Muscle of leg (tissue), 16 donors: ENCODE measurements at places on chromosomes 3 and 15. TPM values are rescaled to one million over a fixed set of nuclear protein-coding genes. Genes with fewer than 3 reads are reported as not detected.

The MGLL gene
- polyA plus RNA-seq: 18.6 TPM

The BCHE gene
- 72.5 TPM for polyA plus RNA-seq

The IREB2 gene
- 41.9 TPM for polyA plus RNA-seq

The TTLL13 gene
- polyA plus RNA-seq: 0.36 TPM

The DAZL gene
- not detected for polyA plus RNA-seq

The ECE2 gene
- polyA plus RNA-seq: not detected

The CCR9 gene
- not detected for polyA plus RNA-seq

The CTXN2 gene
- not detected for polyA plus RNA-seq

The SKOR1 gene
- 0.43 TPM for polyA plus RNA-seq

The AAGAB gene
- 18.2 TPM for polyA plus RNA-seq

The LRRIQ4 gene
- not detected for polyA plus RNA-seq

The JAGN1 gene
- polyA plus RNA-seq: 26.9 TPM

The CPLX3 gene
- polyA plus RNA-seq: not detected

The CNTN4 gene
- 11.5 TPM for polyA plus RNA-seq

The CHRD gene
- 18.9 TPM for polyA plus RNA-seq
